ENCODE measurements at places on chromosomes 12 and 14.
A peak's percentile ranks its signal among the peaks of the same experiment; 100 is the strongest.

GRCh38 chr12:75937486-75937885, 94.1 kb downstream of the PHLDA1 start:
- DNase-seq = no peak

DNA sequence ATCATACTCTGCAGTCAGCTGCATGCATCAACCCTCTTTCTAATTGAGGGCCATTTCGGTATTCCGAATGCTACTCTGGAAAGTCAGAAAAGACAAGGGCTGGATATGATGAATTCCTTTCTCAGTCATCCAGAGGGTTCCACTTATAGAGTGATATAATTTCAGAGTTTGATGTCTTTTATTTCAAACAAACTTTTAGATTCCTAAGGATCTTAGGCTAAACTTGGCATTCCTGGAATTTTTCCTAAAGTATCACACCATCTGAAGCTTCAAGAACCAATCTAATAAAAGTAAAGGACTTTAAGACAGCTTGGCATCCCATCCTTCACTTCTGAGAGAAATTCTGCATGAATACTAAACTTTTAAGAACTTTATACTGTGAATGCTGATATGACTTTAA, 69.3 kb upstream of the KCNJ8 start:
- DNase-seq = no peak

- DNase-seq = no peak
Observed at GRCh38 chr12:98653866-98654493, 8.9 kb downstream of the APAF1 start.

DNA sequence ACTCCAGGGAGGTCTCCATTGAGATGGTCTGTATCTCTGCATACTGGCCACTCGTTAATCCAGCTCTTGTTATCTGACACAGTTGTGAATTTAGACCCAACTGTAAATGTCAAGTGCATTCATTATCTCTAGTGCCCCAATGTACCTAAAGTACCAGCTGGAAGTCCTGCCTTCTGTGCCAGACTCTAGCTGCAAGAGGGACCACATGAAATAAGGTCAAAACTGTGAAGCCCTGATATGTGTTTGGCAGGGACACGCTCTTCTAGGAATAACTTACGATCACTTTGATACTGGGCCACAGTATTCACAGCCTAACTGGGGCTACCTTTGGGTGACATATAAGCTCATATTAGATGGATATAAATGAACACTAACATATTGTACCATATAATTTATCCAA, 268.5 kb downstream of the LRIG3 start:
- DNase-seq = no peak

GRCh38 chr14:92160619-92161018, 38.9 kb downstream of the CPSF2 start:
- no peak for DNase-seq

- no peak for DNase-seq
Observed at GRCh38 chr14:24422694-24423601, 6.5 kb downstream of the CBLN3 start.

GRCh38 chr12:115776399-115776798, 501.1 kb downstream of the MED13L start:
- DNase-seq = no peak

GRCh38 chr14:36625436-36625835, 36.2 kb upstream of the PAX9 start:
- DNase-seq = no peak

GRCh38 chr12:100110276-100110675, 32.4 kb downstream of the BLTP3B start:
- DNase-seq = no peak

DNA sequence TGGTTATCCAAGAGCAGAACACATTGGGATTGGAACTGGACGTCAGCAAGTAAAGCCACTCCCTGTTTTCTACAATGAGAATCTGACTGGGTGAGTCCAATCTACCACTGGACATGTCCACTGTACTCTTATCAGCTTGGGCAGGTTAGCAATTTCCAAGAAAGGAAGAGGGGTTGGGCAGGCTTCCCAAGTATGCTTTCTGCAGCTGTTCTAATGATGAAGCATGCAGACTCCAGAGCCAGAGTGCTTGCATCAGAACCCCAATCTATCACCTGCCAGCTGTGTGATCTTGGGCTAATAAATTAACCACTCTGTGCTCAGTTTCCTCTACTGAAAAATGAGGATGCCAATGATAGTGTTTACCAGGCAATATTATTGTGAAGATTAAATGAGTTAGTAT, 92.0 kb downstream of the EMP1 start:
- no peak for DNase-seq

DNA sequence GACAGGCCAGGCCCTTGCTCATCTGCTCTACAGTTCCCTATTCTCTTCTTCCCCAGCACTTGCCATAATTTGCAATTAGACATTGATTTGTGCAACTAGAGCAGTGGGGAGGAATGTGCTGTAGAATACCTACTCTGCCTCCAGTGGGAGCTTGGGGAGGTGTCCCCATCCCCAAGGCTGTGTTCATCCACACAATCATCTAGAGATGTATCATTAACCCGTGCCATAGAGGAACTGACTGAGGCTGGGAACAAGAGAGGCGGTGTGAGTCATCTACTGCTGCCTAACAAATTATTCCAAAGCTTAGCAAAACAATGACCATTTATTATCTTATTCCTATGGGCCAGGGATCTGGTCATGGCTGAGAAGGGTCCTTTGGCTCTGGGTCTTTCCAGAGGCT, 5.1 kb upstream of the OTUB2 start:
- DNase-seq = no peak

- DNase-seq = no peak
Observed at GRCh38 chr12:53345486-53346188, 9.5 kb upstream of the SP7 start.

DNA sequence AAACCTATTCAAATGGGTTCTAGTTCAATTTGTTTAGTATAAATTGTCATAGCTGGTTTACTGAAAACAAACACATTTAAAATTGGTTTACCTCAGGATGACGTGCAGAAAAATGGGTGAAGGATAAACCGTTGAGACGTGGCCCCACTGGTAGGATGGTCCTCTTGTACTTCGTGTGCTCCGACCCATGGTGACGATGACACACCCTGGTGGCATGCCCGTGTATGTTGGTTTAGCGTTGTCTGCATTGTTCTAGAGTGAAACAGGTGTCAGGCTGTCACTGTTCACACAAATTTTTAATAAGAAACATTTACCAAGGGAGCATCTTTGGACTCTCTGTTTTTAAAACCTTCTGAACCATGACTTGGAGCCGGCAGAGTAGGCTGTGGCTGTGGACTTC, 8.3 kb downstream of the CALM1 start:
- no peak for DNase-seq

DNA sequence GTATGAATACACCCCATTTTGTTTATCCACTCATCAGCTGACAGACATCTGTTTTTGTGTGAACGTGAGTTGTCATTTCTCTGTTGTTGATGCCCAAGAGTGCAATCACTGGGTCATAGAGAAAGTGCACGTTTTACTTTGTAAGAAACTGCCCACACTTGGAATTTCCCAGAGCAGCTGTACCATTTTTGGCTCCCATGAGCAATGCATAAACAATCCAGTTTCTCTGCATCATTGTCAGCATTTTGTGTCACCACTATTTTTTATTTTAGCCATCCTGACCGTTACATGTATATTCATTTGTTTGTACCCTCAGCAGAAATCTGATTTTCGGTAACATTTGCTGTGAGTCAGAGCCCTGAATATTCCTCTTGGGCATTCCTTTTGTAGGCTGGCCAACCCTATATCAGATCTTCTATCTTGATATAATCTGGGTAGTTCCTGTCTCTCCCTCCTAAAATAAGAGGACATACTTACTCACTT, 62.7 kb downstream of the RBM19 start:
- no peak for DNase-seq

- no peak for DNase-seq
Observed at GRCh38 chr12:75853626-75854025, 177.9 kb downstream of the PHLDA1 start.

- DNase-seq = no peak
Observed at GRCh38 chr12:118685983-118686607, 295.2 kb upstream of the SRRM4 start.

- peak; percentile 33 for DNase-seq
Observed at GRCh38 chr12:2677142-2677880, 117.5 kb upstream of the FKBP4 start.

DNA sequence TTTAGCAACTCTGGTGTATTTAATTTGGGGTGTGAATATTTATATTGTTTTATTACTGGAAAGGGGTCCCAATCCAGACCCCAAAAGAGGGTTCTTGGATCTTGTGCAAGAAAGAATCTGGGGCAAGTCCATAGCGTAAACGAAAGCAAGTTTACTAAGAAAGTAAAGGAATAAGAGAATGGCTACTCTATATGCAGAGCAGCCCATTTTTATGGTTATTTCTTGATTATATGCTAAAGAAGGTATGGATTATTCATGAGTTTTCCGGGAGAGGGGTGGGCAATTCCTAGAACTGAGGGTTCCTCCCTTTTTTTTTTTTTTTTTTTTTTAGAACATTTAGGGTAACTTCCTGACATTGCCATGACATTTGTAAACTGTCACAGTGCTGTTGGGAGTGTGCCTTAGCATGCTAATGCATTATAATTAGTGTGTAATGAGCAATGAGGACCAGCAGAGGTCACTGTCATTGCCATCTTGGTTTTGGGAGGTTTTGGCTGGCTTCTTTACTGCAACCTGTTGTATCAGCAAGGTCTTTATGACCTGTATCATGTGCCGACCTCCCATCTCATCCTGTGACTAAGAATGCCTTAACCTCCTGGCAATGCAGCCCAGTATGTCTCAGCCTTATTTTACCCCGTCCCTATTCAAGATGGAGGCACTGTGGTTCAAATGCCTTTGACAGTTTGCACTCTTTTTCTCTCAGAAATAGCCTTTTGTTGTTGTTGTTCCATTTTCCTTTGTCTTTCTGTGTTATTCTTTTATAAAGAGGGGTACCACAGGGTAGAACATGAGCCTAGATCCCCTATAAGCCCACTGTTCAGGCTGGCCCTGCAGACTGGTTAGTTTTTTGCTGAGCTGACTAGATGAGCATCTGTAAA, 75.5 kb upstream of the DCD start:
- DNase-seq = no peak

- no peak for DNase-seq
Observed at GRCh38 chr12:38911611-38912010, 6.2 kb upstream of the CPNE8 start.

- no peak for DNase-seq
Observed at GRCh38 chr12:42691991-42692557, 102.5 kb upstream of the PRICKLE1 start.

GRCh38 chr14:36260970-36261640, 59.3 kb downstream of the MBIP start:
- no peak for DNase-seq

DNA sequence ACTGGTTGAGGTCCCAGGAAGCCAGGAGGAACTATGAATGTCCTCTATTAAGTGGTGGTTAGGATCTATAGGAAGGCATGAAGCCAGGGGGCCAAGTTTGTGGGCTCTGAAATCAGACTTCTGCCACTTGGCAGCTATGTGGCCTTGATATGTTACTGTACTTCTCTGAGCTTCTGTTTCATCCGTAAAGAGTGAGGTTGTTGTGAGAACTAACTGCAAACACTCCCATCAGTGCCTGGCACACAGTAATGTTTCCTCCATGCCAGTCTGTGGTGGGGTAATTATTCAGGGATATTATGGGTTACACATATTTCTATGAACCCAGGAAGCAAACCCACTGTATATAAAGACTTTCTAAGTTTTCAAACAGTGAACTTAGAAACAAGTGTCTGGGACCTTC, 57.4 kb downstream of the PLXNC1 start:
- no peak for DNase-seq

DNA sequence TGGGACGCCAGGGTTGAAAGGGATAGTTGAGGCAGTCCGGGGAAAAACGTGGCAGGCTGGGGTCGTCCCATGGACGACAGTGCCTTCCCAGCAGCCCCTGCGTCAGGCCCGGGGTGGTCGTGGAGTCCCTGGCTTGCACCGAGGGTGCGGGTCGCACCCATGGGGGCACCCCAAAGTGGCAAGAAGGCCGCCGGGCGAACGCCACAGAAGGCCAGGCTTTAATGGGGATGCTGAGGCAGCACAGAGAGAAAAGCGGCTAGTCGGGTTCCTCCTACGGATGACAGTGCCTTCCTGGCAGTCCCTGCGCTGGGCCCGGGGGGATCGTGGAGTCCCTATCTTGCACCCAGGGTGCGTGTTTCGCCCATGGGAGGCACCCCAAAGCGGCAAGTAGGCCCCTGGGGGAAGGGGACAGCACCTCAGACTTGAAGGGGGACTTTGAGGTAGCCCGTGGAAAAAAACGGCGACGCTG, 158.6 kb upstream of the ALG10B start:
- no peak for DNase-seq

GRCh38 chr12:11902525-11902875, 168.2 kb upstream of the BCL2L14 start:
- no peak for DNase-seq

DNA sequence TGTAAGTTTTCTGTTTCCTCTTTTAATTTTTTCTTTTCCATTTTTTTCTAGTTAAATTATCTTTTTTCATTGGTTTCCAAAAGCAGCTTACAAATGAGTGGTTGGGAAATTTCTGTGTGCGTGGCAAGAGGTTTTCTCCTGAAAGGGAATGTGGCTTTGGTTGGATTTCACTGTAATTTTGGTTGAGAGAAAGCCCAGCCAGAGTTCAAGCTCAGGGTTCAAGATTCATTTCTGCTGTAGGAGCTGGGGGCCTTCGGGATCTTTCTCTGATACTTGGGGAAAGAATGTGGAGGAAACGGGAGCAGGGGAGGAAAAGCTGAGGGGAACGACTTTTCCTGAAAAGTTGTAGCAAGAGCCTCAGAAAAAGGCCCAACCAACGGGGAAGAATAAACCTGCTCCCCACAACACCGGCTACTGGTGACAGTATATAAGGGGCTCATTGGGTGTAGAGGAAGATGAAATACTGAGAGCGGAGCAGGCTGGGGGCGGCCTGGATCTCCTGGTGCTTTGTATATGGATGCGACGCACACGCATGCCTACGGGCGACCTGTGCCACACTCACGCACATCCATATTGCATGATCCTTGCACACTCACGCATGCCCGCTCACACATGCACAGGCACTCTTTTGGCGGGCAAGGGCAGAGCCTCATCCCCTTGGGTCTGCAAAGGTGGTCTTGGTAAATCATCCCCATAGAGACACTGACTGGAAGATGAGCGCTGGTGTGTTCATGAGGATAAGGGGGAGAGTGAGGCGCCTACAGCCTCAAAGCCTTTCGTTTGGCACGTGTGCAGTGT, 1.9 kb downstream of the HOXC10 start:
- DNase-seq = no peak

- no peak for DNase-seq
Observed at GRCh38 chr12:91604897-91605296, 422.3 kb upstream of the DCN start.

DNA sequence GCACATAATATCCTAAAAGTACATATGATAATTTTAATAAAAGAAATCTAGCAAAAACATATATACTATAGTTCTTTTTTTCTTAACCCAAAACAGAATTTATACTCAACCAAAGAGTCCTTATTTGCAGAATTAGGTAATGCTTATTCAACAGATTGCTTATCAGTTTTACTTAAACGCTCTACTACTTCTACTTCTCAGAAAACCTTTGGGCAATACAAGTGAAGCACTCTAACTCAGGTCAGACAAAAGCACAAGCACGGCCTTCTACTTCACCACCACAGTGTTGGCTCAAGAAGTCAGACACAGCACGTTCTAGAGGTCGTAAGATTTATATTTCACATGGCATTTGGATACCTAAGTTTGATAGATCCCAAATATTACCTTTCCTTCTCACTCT, 29.2 kb downstream of the DICER1 start:
- no peak for DNase-seq

All from mesothelial cell of epicardium (in vitro differentiated cells).